HT-29 (cell line): ENCODE measurements at places on chromosomes 4 and X. TPM values are rescaled to one million over a fixed set of nuclear protein-coding genes. Genes with fewer than 3 reads are reported as not detected.

Gene SPANXN4
- total RNA-seq = not detected in 2 replicates

Gene CT45A2
- not detected in 2 replicates for total RNA-seq

Gene STS
- total RNA-seq = 1.7 and 2.6 TPM in 2 replicates

Gene NFXL1
- total RNA-seq = 7.9 and 13.2 TPM in 2 replicates

Gene UGT2B17
- total RNA-seq = not detected in 2 replicates

Gene ADAMTS3
- total RNA-seq = not detected in 2 replicates

Gene HMGB3
- total RNA-seq = 26.7 and 33.0 TPM in 2 replicates

Gene TMEM184C
- total RNA-seq = 17.0 and 17.1 TPM in 2 replicates

Gene GC
- total RNA-seq = not detected in 2 replicates

Gene F11
- not detected in 2 replicates for total RNA-seq

Gene FAM53A
- 2.4 and 2.6 TPM in 2 replicates for total RNA-seq

Gene TLL1
- not detected in 2 replicates for total RNA-seq

Gene TRIM61
- total RNA-seq = not detected in 2 replicates

Gene ADH4
- not detected in 2 replicates for total RNA-seq

Gene GLOD5
- total RNA-seq = 0.63 TPM in 1 of 2 replicates, not detected in the other

Gene RPGR
- total RNA-seq = 3.9 and 5.7 TPM in 2 replicates

Gene ZNF827
- 4.8 and 10.6 TPM in 2 replicates for total RNA-seq

Gene PRR32
- total RNA-seq = not detected in 2 replicates

Gene ARHGAP6
- 0.10 TPM in 1 of 2 replicates, not detected in the other for total RNA-seq

Gene EMCN
- total RNA-seq = not detected in 2 replicates

Gene ELK1
- 53.4 and 55.5 TPM in 2 replicates for total RNA-seq

Gene GIMD1
- total RNA-seq = not detected in 2 replicates

Gene LDB2
- not detected in 2 replicates for total RNA-seq

Gene HPSE
- total RNA-seq = 0.28 and 1.4 TPM in 2 replicates

Gene GAGE12F
- not detected in 2 replicates for total RNA-seq

Gene CEP44
- total RNA-seq = 2.9 and 10.0 TPM in 2 replicates

Gene NRK
- not detected in 2 replicates for total RNA-seq

Gene SLC2A9
- 1.8 and 1.9 TPM in 2 replicates for total RNA-seq

Gene PHF8
- 18.7 and 23.5 TPM in 2 replicates for total RNA-seq
